ENCODE measurements at places on chromosomes 4 and X. TPM values are rescaled to one million over a fixed set of nuclear protein-coding genes. Genes with fewer than 3 reads are reported as not detected.

Gene GRPR
- 0.10 TPM for total RNA-seq

Gene ODAPH
- not detected for total RNA-seq

Gene UGT2A1
- total RNA-seq, result not detected

GRCh38 chrX:19086102-19086772, 36.0 kb downstream of the ADGRG2 start:
- no peak overlapping the region for H3K27ac ChIP-seq
- H3K36me3 ChIP-seq, result no peaks in the 10 kb centered on the region
- no peak overlapping the region for H3K4me3 ChIP-seq
- no peak for DNase-seq
- H3K4me1 ChIP-seq, result no peaks in the 10 kb centered on the region

DNA sequence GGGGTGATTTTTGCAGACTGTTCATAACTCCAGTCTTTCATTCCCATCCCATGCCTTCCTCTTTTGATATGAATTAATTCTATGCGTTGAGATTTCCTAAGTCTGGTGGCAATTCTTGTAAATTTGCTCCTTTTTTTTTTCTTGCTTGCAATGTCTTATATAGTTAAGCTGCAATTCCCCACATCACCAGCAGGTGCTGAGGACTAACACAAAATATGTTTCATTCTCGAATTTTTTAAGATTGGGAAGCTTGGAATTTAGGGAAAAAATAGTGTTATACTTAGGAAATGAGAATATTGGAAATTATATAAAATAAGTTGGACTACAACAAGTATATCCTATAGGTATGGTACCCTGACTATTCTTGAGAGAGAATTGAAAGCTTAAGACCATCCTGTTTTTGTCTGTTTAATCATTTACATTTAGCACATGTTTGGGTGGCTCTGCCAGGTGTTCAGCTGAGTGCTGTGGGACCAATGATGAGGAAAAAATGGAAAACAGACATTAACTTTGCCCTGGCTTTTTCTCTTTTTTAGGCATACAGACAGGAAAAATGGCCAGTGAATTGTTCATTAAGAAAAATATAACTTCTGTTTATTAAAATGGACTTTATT, 30.2 kb downstream of the AFF2 start:
- DNase-seq, result peak; percentile 5
- H3K27me3 ChIP-seq, result no peaks in the 10 kb centered on the region
- H3K4me1 ChIP-seq, result no peaks in the 10 kb centered on the region
- H3K36me3 ChIP-seq, result no peaks in the 10 kb centered on the region

GRCh38 chr4:54218736-54219135, 10.4 kb upstream of the PDGFRA start:
- no peak for DNase-seq
- no peak overlapping the region for H3K4me3 ChIP-seq
- no peak overlapping the region for H3K27ac ChIP-seq
- H3K27me3 ChIP-seq, result peaks cover 33% of the 10 kb centered on the region

- no peak overlapping the region for H3K4me3 ChIP-seq
- H3K27me3 ChIP-seq, result no peaks in the 10 kb centered on the region
- DNase-seq, result no peak
These were observed 430.6 kb downstream of the BCOR start for GRCh38 chrX:39667191-39667590.

DNA sequence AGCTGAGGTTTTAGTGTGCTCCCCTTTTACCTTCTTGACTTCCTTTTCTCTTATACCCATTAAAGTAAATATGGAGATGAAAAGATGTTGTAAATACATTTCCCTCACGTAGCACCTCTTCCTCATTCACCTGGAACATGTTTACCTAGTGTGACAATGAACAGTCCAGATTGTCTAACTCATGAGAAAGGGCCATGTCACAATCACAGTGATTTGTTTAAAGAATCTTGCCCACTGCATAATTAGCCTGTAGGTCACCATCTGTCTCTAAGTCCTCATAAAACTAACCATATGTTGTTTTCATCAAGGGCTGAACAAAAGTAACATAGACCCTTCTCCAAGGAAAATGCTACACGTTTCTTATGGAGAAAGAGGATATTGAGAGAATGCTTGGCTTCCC, 85.7 kb downstream of the TSPAN5 start:
- H3K4me1 ChIP-seq, result peaks cover 10% of the 10 kb centered on the region
- H3K36me3 ChIP-seq, result peaks cover 19% of the 10 kb centered on the region
- no peak overlapping the region for H3K27ac ChIP-seq
- no peak overlapping the region for H3K4me3 ChIP-seq

DNA sequence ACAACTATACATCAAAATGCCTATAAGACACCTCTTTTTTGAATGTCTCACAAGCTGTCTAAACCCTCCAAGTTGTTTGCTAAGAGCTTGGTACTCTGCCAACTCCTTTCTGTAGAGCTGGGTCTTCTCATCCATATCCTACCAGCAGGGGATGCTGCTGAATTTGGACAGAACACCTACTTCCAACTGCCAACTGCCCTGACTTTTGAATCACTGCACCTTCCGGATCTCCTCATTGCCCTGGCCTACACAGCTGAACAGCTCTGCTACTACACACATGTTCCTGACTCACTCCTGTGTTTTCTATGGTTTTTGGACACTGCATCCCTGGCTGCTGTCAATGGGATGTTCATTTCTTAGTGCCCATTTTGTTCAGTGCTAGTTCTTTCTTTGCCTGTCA, 18.7 kb downstream of the FAM184B start:
- no peak for DNase-seq
- no peak overlapping the region for H3K27ac ChIP-seq
- H3K27me3 ChIP-seq, result peaks cover 9% of the 10 kb centered on the region
- no peak overlapping the region for H3K4me3 ChIP-seq
- peaks cover 1% of the 10 kb centered on the region for H3K36me3 ChIP-seq

GRCh38 chrX:134753718-134754008, 95.4 kb upstream of the PLAC1 start:
- H3K36me3 ChIP-seq, result no peaks in the 10 kb centered on the region
- no peak for DNase-seq
- peaks cover 9% of the 10 kb centered on the region for H3K27me3 ChIP-seq
- no peak overlapping the region for H3K4me3 ChIP-seq
- H3K4me1 ChIP-seq, result no peaks in the 10 kb centered on the region

Data from activated CD4-positive, alpha-beta T cell treated with anti-CD3 and anti-CD28 coated beads, Interleukin-2, amount 10 ng/mL, durations not matched to agents 7 days and 5 days (primary cell).